Erythroblast (primary cell): ENCODE measurements at places on chromosomes 5 and 9.

- no peak for DNase-seq
Measured at GRCh38 chr9:35776018-35776417, 15.4 kb upstream of the NPR2 start.

GRCh38 chr5:38115318-38115827, 143.0 kb upstream of the EGFLAM start:
- DNase-seq, result no peak

- peak; percentile 43 for DNase-seq
Measured at GRCh38 chr9:130444565-130445221, at the start of gene ASS1. TSS of gene ASS1 (plus strand) at chr9:130444961. CDS start at chr9:130452229, 7,268 bp downstream.

DNA sequence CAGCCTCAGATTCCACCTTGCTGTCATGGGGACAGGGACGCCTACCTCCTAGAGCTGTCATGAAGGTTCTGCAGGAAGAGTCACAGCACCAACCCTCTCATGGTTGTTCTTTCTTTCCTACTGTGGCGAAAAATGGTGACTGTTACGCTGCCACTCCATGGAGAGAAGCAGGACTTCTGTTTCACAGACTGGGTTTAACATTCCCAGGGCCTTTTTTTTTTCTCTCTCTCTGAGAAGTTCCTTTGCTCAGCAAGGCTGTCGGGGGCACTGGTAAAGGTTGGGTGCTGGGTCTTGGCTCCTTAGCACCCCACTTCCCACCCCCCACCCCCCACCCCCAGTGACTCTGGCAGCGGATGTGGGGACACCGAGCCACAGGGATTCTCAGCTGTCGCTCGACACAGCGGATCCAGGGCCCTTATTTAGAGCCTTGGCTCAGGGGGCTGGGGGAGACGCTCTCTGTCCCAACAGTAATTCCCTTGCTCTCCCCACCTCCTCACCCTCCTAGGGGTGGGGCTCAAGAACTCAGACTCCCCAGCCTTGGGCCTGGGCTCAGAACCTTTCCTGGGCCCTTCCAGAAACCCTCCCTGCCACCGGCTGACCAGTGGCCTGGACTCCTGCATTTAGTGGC, 34.4 kb downstream of the DUSP1 start:
- DNase-seq, result no peak

- no peak for DNase-seq
Measured at GRCh38 chr9:3948826-3949556, 350.9 kb downstream of the GLIS3 start.
